Metanephros (tissue), 2 donors: ENCODE measurements at places on chromosomes 16 and 17. TPM values are rescaled to one million over a fixed set of nuclear protein-coding genes. Genes with fewer than 3 reads are reported as not detected.

The GDPD3 gene
- total RNA-seq, result 4.7 TPM

The SLC22A31 gene
- total RNA-seq, result 0.47 TPM

The NUDT16L1 gene
- total RNA-seq, result 54.7 TPM

The TP53 gene
- 47.4 TPM for total RNA-seq

The WDR59 gene
- total RNA-seq, result 49.9 TPM

The CACNG4 gene
- total RNA-seq, result 2.1 TPM

The KREMEN2 gene
- total RNA-seq, result 2.9 TPM

The ACE gene
- total RNA-seq, result 21.4 TPM

The MYH13 gene
- total RNA-seq, result 0.18 TPM

The CRHR1 gene
- 0.23 TPM for total RNA-seq

The ZPBP2 gene
- total RNA-seq, result not detected

The AGRP gene
- total RNA-seq, result 0.47 TPM

The ZG16B gene
- total RNA-seq, result 0.70 TPM

The CEP112 gene
- 19.3 TPM for total RNA-seq

The CIBAR2 gene
- not detected for total RNA-seq

The KRT27 gene
- total RNA-seq, result not detected

The NT5M gene
- 5.9 TPM for total RNA-seq

The CMTM2 gene
- 0.93 TPM for total RNA-seq

The SMURF2 gene
- total RNA-seq, result 39.6 TPM

The CTF1 gene
- total RNA-seq, result 4.8 TPM

The KRT24 gene
- not detected for total RNA-seq

The C1QTNF8 gene
- not detected for total RNA-seq

The KRTAP1-5 gene
- total RNA-seq, result not detected

The SHCBP1 gene
- 6.0 TPM for total RNA-seq

The NPTX1 gene
- 0.99 TPM for total RNA-seq

The TERB1 gene
- not detected for total RNA-seq

The CPSF4L gene
- total RNA-seq, result not detected

The HSPB9 gene
- 0.23 TPM for total RNA-seq

The XAF1 gene
- 31.2 TPM for total RNA-seq

The SPECC1 gene
- 24.8 TPM for total RNA-seq

The CDRT15 gene
- not detected for total RNA-seq

The TMEM186 gene
- total RNA-seq, result 8.4 TPM

The ABCC11 gene
- 0.23 TPM for total RNA-seq

The TNFAIP1 gene
- total RNA-seq, result 38.9 TPM

The GRIN2C gene
- 1.2 TPM for total RNA-seq

The KLHL10 gene
- total RNA-seq, result 0.12 TPM

The CES4A gene
- 6.5 TPM for total RNA-seq

The NECAB2 gene
- 0.82 TPM for total RNA-seq

The GAS7 gene
- 37.9 TPM for total RNA-seq

The LGALS9B gene
- not detected for total RNA-seq

The SYT17 gene
- 7.3 TPM for total RNA-seq

The KRT20 gene
- total RNA-seq, result 0.23 TPM

The RDM1 gene
- 0.93 TPM for total RNA-seq

The CIITA gene
- total RNA-seq, result 15.3 TPM

The TP53TG3B gene
- total RNA-seq, result not detected

The HOXB5 gene
- total RNA-seq, result 3.7 TPM

The ENPP7 gene
- total RNA-seq, result 4.4 TPM

The CES1 gene
- total RNA-seq, result 3.4 TPM

The UBB gene
- total RNA-seq, result 2,137 TPM

The CEMP1 gene
- 1.1 TPM for total RNA-seq

The SDR42E1 gene
- 8.9 TPM for total RNA-seq
